ENCODE measurements at places on chromosomes 4 and X. TPM values are rescaled to one million over a fixed set of nuclear protein-coding genes. Genes with fewer than 3 reads are reported as not detected.

The NOX1 gene
- total RNA-seq, result 0.70 TPM

GRCh38 chr4:133129237-133129636, 19.9 kb upstream of the PCDH10 start:
- DNase-seq, result no peak

DNA sequence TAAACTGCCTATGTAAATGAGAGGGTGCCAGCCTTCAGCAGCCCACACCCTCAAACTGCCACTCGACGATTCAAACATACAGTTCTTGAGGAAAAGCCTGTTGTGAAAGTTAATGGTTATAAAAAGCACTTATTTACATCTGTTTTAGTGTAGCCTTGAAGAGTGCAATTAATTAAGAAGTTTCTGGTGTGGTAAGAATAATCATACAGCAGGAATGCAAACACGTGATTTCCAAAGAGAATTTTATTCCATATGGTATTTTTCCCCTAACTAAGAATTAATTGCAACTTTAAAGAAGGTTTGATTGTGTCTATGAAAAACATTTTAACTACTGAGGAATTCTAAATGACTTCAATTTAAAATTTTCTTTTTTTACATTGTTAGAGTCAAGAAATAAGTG, 176.3 kb upstream of the PITX2 start:
- no peak for DNase-seq

DNA sequence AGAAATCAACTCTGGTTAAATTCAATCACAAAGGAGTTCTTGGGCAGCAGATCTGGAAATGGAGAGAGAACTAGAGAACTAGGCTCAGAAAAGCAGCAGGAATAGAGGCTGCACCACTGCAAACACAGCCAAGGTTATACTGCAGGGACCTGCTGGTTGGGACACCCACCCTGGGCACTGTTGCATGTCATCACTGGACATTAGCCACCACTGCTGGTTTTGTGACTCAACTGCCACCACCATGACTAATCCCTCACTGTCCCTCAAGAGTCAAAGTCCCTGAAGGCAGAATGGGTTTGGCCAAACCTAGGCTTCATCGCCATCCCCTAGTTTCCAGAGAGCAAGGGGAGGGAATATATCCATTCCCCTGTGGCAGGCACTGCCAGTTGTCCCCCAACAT, 38.1 kb upstream of the IRAK1 start:
- DNase-seq, result no peak

- DNase-seq, result no peak
Observed at GRCh38 chr4:67366311-67366861, 178.9 kb downstream of the CENPC start.

GRCh38 chr4:71268166-71268565, 70.7 kb upstream of the SLC4A4 start:
- no peak for DNase-seq

- no peak for DNase-seq
Observed at GRCh38 chr4:145528601-145529000, 46.9 kb downstream of the SMAD1 start.

All from type B pancreatic cell (in vitro differentiated cells).